Left colon (tissue), 2 donors: ENCODE measurements at places on chromosomes 12 and 14. TPM values are rescaled to one million over a fixed set of nuclear protein-coding genes. Genes with fewer than 3 reads are reported as not detected.

Gene TAS2R7
- not detected for total RNA-seq

Gene TMEM117
- total RNA-seq: 11.5 TPM

Gene PMEL
- 2.0 TPM for total RNA-seq

Gene OTUB2
- total RNA-seq: 2.0 TPM

Gene ARHGAP5
- total RNA-seq: 110 TPM

Gene SPRING1
- 58.5 TPM for total RNA-seq

Gene BATF
- 0.67 TPM for total RNA-seq

Gene RTN1
- total RNA-seq: 4.3 TPM

Gene WNT1
- not detected for total RNA-seq

Gene TMEM120B
- total RNA-seq: 4.7 TPM

Gene STXBP6
- 28.3 TPM for total RNA-seq

Gene RD3L
- not detected for total RNA-seq

Gene ASCL1
- total RNA-seq: 0.12 TPM

Gene TEX52
- total RNA-seq: not detected

Gene KIF21A
- total RNA-seq: 35.0 TPM

Gene B3GNT4
- total RNA-seq: 0.43 TPM

Gene CMTM5
- total RNA-seq: not detected

Gene TRHDE
- total RNA-seq: 3.9 TPM

Gene STON2
- total RNA-seq: 13.2 TPM

Gene RHEBL1
- total RNA-seq: not detected

Gene SLC16A7
- 8.1 TPM for total RNA-seq

Gene RNFT2
- total RNA-seq: 2.8 TPM

Gene LRRC9
- total RNA-seq: 0.34 TPM

Gene CNOT2
- 78.2 TPM for total RNA-seq

Gene C1RL
- total RNA-seq: 52.7 TPM

Gene BHLHE41
- total RNA-seq: 35.4 TPM

Gene TBC1D30
- 10.0 TPM for total RNA-seq

Gene TAS2R9
- not detected for total RNA-seq

Gene RNF212B
- total RNA-seq: not detected

Gene BEGAIN
- total RNA-seq: 1.4 TPM

Gene PAH
- not detected for total RNA-seq

Gene EIF5
- total RNA-seq: 222 TPM

Gene ADAMTS20
- not detected for total RNA-seq

Gene MMP19
- total RNA-seq: 2.8 TPM

Gene KRT8
- total RNA-seq: 4,047 TPM
